ENCODE measurements at places on chromosomes 6 and 20. TPM values are rescaled to one million over a fixed set of nuclear protein-coding genes. Genes with fewer than 3 reads are reported as not detected.
A peak's percentile ranks its signal among the peaks of the same experiment; 100 is the strongest.

DNA sequence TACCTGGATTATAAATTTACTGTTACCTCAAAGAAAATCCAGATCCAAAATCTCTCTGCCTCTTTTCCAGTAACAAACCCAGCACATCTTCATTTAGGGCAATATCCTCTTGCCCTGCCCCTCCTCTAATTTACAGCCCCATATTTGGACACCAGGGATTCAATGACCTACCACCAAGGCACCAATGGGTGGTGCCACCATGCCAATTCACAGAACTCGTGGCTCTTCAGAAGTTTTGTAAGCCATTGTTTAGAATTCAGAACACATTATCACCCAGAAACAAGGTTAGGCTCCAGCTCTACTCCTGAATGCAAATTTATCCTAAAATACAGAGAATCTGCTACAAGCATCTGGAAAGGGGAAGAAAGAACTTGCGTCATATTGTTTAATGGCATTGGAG is 67.8 kb upstream of the SASH1 start:
- no peak for DNase-seq

GRCh38 chr20:5621305-5621704 is 128.9 kb upstream of the SHLD1 start:
- DNase-seq, result no peak

DNA sequence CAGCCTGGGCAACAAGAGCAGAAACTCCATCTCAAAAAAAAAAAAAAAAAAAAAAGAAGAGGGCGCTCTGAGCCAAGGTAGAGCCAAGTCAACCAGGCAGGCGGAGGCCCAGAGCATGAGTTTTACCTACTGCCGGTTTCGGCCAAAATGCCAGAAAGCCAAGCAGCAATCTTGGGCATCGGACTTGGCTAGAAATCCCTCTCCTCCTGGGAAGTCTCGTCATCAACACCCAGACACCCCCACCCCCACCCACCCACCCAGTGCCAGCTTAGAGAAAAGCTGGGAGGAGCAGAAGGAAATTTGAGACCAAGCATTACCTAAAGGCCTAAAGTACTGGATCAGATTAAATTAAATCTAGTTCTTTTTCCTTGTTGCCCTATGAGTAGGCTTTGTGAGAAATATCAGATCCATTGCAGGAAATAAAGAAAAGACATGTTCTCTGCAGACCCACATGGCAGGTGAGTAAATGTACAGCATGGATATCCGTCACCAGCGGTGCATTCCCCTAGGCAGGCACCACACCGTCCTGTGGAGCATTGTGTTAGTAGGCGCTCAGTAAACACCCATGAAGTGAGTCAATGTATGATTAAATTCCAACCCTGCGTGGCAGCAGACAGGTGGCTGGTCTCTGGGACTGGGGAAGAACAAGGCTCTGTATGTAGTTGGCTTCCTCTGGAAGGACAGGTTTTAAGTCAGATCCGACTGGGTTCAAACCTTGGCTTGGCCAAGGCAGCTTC is 21.0 kb downstream of the RIPOR3 start:
- no peak for DNase-seq

DNA sequence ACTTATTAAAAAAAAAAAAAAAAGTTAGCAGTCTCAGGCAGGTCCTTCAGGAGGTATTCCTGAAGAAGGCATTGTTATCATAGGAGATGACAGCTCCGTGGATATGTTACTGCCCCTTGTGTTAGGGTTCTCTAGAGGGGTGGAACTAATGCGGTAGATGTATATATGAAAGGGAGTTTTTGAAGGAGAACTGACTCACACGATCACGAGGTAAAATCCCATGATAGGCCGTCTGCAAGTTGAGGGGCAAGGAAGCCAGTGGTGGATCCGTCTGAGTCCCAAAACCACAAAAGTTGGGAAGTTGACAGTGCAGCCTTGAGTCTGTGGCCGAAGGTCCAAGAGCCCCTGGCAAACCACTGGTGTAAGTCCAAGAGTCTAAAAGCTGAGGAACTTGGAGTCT is 103.4 kb downstream of the TULP4 start:
- no peak for DNase-seq

- no peak for DNase-seq
These were observed 37.7 kb upstream of the C20orf144 start for GRCh38 chr20:33624399-33624798.

GRCh38 chr6:102984357-102984756 is 1590.8 kb downstream of the GRIK2 start:
- no peak for DNase-seq

DNA sequence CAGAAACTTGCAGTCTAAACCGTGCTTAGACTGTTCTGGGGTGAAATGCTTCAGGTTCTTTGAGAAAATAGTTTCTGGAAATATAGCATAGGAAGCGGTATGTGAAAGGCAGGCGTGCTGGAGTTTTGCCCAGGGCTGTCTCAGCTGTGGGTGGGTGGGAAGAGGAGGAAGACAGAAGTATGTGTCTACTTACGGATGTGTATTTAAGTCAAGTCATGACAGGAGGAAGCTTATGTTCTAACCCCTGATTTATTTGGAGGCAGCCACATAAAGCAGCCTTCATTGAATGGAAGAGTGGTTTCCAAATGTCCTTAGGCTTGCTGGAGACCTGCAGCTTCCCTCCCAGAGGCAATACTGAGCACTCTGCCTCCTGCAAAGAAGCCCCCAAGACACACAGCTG is 345.8 kb upstream of the PRND start:
- DNase-seq, result no peak

DNA sequence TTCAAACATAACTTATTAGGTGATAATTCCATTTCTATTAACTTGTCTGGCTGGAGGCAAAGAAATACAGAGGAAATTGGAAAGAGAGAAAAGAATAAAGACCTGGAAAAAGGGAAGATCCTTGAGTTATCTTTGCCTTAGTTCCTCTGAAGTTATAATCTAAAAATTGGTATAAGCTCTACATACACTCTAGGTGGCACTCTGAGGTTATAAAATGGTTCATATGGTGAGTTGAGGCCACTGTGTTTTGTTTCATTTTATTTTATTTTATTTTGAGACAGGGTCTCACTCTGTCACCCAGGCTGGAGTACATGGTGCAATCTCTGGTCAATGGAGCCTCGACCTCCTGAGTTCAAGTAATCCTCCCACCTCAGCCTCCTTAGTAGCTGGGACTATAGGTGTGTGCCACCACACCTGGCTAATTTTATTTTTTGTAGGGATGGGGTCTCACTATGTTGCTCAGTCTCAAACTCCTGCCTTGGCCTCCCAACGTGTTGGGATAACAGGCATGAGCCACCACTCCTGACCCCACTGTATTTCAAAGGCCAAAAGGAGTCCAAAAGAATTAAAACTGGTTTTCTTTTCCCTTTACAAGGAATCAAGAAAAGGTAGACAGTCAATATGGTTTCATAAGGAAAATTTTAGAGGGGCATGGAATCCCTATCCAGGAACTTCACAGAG is 19.4 kb downstream of the GPX6 start:
- no peak for DNase-seq

DNA sequence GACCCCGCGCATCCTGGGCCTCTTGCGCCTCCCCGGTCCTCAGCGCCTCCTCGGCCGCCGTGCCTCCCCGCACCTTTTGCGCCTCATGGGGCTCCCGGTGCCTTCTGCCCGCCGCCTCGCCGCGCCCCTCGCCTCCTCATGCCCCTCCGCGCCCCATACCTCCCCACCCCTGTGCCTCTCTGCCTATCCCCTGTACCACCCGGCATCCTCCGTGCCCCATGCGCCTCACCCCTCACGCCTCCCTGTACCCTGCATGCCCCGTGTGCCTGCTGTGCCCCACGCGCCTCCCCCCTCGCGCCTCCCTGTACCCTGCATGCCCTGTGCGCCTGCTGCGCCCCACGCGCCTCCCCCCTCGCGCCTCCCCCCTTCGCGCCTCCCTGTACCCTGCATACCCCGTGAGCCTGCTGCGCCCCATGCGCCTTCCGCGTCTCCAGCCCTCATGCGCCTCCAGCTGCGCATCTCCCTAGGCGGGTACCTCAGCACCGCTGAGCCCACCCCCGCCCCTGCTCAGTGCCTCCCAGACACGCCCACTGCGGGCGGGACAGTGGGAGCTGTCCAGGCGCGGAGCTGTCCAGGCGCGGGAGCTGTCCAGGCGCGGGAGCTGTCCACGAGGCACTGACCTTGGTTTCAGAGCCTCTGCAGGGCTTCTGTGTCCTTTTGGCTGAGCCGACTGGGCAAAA is 37.1 kb downstream of the IGF2R start:
- DNase-seq, result no peak

GRCh38 chr20:54044156-54044555 is 26.2 kb downstream of the BCAS1 start:
- no peak for DNase-seq

GRCh38 chr20:8798505-8798904 is 270.4 kb upstream of the PLCB4 start:
- no peak for DNase-seq

DNA sequence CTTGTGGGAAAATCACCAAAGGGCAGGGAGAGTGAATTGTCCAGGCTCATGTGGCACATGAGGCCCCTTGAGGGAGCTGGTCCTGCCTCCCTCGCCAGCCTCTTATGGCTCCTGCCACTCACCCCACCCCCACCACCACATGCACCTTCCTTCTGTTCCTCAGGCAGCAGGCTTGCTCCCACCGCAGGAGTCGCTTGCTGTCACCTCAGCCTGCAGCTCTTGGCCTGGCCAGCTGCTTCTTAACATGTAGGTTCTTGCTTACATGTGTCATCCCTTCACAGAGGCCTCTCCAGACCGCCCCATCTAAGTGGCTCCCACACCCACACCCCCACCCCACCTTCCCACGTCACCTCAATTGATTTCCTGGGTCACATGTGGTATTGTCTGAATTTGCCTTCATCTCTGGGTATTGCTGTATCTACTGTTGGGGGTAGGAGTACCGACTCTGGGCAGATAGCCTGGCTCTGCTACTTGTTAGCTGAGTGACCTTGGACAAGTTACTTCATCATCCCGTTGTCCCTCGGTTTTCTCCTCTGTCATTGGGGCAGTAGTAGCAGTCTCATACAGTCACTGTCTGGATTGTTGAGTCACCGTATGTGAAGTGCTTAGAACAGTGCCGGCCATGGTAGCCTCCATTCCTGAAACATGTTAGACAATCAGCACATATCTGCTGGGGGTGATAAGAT is 41.7 kb downstream of the SLC9A8 start:
- DNase-seq, result no peak

- no peak for DNase-seq
These were observed 125.6 kb downstream of the MAFB start for GRCh38 chr20:40563296-40563950.

DNA sequence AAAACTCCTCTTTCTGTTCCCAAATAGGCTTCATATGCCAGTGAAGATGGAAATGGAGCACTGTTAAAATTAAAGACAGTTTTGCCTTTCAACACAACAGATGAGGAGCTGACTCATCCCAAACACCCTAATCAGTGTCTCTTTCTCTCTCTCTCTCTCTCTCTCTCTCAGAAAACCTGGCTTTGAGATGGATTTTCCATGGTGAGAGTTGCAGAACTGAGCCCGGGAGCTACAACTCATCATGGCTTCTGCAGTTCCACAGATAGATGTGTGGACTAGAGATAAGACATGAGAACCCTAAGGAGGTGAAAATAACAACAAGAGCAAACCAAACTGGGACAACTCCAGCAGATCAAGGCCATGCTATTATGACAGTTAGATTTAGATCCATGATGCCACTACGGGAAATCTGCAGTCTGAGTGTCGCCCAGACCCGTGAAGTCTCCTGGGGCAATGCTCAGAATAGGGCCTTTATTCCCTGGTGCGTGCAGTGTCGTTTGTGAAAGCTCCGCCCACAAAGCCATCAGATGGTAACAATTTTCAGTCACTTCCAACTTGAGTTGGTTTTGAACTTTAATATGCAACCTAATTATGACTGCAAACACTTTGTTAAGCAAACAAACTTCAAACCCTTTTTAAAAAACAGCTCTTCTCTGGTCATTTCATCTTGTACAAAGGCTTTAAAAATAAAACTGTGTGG is 338.2 kb upstream of the PREP start:
- no peak for DNase-seq

GRCh38 chr20:16689906-16690305 is 39.9 kb upstream of the SNRPB2 start:
- no peak for DNase-seq

DNA sequence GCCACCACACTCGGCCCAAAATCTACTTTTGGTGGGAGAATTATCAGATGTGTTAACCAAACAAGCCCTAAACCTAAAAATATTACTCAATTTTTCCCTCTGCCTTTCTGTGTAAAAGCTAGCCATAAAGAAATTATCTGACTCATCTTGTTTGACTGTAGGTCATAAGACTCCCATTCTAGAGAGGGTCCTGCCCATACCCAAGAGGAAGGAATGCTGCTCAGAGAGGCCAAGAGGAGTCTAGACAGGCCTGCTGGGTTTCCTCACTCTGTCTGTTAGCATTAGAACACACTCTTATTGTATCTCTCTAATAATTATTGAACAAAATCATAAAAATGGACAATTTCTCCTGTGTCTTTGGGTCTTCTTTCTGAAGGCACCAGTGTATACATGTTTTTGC is 26.1 kb downstream of the C6orf141 start:
- DNase-seq, result no peak

- no peak for DNase-seq
These were observed 23.9 kb downstream of the NOL4L start for GRCh38 chr20:32560989-32561830.

GRCh38 chr6:139311831-139312230 is 20.0 kb upstream of the TXLNB start:
- DNase-seq, result no peak

GRCh38 chr6:40807484-40807883 is 220.3 kb upstream of the LRFN2 start:
- DNase-seq, result peak; percentile 57

DNA sequence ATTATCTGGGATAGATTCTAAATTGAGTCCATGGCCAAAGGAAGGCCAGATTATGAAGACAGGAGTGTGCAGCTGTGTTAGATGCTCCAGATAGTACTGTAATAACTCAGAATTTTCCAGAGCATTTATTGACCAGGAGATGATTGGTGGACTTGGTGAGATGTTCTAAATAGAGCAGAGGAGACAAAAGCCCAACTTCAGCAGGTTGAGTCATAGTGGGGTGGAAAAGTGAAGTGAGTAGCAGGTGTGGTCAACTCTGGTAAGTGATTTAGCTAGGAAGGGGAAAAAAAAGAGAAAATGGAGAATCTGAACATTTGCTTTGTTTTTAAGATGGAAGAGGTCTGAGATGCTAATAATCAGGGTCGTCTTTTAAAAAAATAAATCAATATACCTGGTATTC is 227.4 kb downstream of the TMEM200A start:
- no peak for DNase-seq

- DNase-seq, result no peak
These were observed 382.7 kb downstream of the THBS2 start for GRCh38 chr6:168870982-168871381.

DNA sequence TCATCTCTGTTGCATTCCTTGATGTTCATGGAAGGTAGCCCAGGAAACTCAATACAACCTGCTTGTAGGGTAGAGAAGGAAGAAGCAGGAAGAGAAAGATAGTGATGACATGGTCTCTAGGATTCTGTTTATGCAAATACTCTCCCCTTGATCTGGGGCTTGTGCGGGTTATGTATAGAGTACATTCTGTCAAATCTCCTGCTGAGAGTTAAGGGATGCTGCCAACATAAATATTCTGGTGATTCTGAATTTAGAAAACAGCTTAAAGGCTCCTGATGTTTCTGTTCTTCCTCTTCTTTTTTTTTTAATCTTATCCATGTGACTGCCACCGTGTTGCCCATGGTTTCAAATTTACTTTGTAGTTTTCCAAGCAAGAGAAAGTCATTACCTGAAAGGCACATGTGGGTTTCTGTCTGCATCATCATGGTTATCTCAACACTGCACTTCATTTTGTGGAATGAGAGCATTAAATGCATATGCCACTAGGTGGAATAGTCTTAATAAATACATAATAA is 150.6 kb downstream of the RPS12 start:
- DNase-seq, result peak; percentile 6

The OR10C1 gene
- total RNA-seq, result not detected

The SLPI gene
- total RNA-seq, result 390 TPM

The OLIG3 gene
- total RNA-seq, result not detected

The CTAGE9 gene
- not detected for total RNA-seq
